Putamen (tissue), 1 donor: ENCODE measurements at places on chromosomes 11 and 22.

DNA sequence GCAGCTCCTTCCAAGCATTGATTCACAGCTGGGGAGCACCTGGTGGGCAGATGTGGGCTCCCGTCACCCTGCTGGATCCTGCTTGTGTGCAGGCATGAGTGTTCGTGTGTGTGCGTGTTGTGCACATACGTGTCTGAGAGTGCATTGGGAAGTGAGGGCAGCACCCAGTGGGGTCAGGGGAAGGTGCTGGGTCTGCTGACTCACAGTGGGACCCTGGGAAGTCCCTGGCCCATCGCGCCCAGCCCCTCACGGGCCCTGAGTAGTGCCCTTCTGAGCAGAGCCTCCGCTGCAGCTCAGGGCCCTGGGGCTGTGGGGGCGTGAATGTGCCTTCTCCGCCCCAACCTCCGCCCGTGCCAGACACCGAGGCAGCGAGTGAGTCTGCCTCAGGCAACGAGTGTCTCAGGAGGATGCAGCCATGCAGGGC, 36.8 kb downstream of the WNT11 start:
- no peak for DNase-seq

- DNase-seq = no peak
Measured at GRCh38 chr11:76654298-76654851, 16.2 kb downstream of the LRRC32 start.

DNA sequence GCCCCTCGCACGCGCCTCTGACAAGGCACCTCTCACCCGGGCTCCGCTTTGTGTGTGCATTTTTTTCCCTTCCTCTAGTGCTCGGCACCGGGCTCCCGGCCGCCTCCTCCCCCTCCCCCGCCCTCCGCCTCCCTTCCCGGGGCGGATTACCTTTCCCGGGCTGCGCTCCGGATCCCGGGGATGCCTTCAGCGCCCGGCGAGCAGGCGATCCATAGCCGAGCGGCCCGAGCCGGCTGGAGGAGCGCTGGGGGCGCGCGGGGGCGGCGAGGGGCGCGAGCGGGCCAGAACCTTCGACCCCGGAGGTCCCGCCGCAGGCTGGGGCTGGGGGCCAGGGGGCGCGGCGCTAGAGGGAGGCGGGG, 282 bp downstream of the MPPED2 start:
- DNase-seq = peak; percentile 42

GRCh38 chr11:119147604-119148333, 1.1 kb upstream of the ABCG4 start:
- no peak for DNase-seq

DNA sequence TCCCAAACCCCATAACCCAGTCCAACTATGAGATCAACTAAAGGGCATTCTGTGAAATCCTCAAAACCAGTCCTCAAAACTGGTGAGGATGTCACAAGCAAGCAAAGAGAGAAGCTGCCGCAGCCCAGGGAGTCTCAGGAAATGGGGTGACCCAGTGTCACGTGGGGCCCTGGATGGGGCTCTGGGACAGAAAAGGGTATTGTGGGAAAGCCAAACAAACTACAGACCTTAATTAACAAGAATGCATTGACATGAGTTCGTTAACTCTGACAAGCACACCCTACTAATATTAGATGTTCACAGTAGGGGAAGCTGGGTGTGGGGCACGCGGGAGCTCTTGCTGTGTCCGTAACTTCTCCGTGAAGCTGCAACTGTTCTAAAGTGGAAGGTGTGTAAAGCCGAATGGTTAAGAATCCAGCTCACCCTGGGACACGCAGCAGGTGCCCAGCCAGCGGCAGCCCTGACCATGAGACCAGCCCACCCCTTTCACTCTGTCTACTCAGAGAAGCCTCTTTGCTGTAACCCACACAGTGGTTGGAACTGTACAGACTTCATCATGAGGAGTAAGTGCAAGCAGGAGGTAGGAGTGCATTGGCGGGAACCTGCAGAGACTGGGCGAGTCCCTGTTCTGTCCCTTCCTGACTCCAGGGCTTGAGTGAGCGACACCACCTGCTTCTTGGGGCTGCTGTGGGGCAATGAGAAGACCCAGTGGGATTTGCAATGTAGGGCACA, 17.9 kb downstream of the LINC01488 start:
- no peak for DNase-seq

GRCh38 chr11:95074792-95075563, 8.3 kb downstream of the SRSF8 start:
- DNase-seq = no peak

DNA sequence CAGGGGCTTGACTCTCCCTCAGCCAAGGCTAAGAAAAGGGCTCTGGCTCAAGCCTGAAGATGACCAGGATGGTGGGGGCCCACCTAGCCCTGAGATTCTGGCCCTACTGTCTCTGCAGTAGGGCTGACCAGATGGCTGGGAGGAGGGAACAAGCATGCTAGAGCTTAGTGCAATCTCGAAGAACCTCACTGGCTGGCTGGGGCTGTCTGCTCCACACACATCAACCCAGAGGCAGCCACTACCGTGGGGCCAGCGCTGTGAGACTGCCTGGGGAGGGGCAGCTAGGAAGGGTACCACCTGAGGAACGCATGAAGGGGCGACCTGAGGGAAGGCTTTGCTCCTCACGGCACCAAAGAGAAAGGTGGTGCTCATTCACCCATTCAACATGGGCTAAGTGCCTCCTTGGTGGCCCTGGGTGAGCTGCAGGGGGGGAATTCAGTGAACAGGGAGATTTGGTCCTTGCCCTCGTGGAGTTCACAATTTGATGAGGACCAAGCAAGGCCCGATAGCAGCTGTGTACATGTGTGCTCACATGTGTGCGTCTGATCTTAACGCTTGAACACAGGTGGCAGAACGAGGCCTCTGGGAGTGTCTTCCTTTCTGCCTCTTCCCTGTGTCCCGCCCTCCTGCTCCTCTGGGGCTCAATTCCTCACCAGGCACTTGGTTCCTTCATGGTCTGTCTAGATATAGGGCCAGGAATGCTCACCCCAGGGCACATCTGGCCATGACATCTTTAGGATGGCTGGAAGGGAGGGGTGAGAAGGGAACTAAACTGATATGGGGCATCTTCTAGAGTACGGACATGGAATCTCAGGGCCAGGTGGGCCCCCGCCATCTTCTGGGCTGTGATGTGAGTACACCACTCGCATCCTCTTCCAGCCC, 102.3 kb upstream of the PITPNB start:
- DNase-seq = no peak

GRCh38 chr22:46088541-46089311, 61.6 kb upstream of the PPARA start:
- DNase-seq = no peak

GRCh38 chr22:48520884-48521588, 1306.6 kb downstream of the BRD1 start:
- no peak for DNase-seq

DNA sequence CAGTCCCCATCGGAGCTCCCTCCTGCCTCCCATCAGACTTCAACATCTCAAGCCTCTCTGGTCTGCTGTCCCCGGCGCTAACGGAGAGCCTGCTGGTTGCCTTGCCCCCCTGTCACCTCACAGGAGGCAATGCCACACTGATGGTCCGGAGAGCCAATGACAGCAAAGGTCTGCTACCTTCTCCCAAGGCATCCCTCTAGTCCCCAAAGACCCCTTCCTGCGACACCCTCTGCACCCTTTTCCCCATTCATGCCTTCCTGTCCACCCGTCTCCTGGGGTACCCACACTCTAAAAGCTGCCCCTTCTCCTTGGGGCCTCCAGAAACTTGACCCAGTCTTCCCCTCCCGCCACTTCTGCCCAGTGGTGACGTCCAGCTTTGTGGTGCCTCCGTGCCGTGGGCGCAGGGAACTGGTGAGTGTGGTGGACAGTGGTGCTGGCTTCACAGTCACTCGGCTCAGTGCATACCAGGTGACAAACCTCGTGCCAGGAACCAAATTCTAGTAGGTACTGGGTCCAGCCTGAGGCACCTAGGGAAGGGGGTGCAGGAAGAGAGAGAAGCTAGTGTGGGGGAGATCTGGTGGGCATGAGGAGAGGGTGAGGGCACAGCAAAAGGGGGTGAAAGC, 860 bp downstream of the UPK2 start:
- DNase-seq = no peak

GRCh38 chr11:46917109-46917761, 1.1 kb downstream of the LRP4 start:
- DNase-seq = no peak

- peak; percentile 64 for DNase-seq
Measured at GRCh38 chr11:6604081-6604626, 580 bp downstream of the ILK start.

DNA sequence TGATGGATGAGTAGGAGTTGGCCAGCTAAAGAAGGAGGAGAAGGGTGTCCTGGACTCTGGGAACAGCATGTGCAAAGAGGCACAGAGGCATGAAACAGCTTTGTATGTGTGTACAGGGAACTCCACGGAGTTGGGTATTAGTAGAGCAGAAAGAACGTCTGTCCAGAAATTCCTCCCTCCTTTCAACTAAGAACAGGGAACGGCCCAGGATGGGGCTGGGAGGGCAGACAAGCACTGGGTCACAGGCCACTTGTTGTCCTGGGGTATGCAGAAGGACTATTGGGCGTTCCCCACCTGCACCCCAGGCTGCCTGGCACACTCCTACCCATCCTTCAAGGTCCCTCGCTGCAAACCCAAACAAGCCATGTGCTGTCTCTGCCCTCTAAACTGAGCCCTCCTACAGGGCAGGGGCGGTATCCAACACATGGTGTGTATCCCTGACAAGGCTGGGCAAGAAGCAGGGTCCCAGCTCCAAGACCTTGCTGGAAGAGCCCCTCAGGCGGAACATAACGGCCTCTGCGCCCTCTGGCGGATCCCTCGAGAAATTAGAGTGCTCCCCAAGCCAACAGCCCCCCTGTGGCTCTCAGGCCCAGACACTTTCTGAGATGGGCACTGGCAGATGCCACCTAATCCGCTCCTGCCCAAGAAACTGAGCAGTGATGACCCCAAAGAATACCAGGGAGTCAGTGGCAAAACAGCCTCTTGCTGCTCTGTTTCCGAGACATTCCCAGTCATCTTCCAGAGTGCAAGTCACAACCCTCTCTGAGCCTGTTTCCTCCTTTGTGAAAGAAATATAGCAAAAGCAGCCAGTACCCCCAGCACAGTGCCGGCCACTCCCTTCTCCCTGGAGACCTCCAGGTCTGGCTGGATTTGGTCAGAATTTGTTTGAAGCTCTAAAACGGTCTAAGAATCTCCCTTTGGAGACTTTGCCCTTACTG, 1.6 kb upstream of the ELFN2 start:
- DNase-seq = no peak

GRCh38 chr11:126082251-126083109, 19.8 kb upstream of the CDON start:
- DNase-seq = peak; percentile 75

- DNase-seq = no peak
Measured at GRCh38 chr22:32570501-32570900, 95.9 kb downstream of the FBXO7 start.

DNA sequence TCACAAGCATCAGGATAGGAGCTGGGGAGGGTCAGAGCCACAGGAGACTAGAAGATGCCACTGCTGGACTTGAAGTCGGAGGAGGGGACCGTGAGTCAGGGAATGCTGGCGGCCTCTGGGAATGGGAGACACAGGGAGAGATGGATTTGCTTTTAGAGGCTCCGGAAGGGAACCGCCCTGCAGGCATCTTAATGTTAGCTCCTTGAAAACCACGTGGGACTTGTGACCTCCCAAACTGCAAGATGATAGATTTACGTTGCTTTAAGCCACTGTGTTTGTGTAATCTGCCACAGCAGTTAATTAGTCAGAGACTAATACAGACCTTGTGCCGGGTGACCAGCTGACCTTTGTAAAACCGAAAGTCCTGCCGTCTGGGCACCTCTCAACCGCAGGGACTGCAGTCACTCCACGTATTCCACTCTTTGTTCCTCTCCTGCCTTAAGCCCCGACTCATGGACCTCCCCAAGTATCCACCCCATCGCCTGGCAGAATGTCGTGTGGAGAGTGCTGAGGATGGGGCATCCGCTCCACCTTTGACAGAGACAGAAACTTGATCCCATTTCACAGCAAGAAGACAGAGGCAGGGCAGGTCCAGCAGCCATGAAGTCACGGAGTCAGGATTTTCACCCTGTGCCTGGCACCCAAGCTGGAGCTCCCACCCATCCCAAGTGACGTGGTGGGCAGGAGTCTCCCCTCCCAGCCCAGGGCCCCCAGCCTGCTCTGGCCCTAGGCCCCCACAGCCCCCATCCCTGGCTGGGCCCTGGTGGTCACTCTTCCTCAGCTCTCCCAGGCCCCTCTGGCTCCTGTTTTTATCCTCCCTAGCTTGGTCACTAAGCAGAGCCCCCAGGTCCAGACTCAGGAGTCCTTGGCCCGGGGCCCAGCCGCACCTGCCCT, 19.4 kb upstream of the CTSD start:
- DNase-seq = no peak

GRCh38 chr11:3877364-3878257, 22.1 kb downstream of the STIM1 start:
- no peak for DNase-seq

DNA sequence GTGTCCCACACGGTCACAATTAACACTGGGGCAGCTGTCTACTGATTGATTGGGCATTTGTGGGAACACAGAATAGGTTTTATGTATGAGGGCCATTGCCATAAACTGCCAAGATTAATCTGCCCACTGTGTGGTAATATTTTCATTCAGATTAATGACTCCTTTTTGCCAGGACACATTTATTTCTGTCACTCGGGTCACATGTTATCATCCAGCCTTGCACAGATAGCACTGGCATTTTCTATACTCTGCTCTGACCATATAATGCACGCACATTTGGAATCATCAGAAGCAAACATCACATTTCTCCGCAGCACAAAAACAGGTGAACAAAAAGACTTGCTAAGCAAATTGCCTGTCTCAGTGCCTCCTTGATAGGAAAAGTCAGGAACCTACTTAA, 138.3 kb downstream of the CADM1 start:
- DNase-seq = no peak

DNA sequence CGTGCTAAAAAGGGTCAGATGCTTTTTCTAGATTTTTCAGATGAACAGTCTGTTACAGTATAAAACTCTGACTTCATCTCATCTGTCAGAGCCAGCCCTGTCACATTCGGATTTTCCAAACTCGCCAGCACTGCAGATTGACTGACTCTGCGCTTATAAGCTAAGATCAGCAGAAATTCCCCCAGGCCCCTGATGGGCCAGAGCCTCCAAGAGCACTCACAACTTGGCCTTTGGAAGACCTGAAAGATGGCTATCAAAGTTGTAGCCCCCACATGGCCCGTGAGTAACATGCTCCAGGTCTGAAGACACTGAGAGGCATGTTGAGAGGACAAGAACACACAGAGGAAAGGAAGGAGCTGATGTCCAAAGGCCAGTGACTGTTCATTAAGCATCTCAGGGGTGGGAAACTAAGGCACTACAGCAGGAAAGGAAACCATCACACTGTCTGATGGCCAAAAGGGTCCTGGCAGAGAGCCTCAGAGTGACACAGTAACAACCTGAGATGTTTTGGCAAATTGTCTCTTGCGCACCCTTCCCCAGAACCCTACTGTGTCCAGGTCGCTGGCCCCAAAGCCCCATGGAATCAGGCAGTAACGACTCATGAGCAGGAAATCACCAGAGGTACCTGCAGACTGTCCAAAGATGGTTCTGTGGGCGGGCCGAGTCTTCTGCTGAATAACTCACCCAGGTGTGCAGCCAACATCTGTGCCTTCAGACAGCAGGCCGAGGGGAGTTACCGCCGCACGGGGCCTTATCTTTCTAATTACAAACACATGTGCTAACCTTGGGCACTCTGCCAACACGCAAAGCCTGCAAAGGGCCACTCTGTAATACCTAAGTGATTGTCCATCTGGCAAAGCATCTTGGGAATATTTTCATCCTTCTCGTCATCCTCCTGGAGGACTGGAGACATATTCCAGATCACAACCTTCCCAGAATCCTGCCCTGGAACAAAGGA, 23.6 kb downstream of the HIRA start:
- no peak for DNase-seq

GRCh38 chr22:32951807-32952153, 106.4 kb downstream of the SYN3 start:
- DNase-seq = peak; percentile 5
